Kidney glomerular epithelial cell (primary cell): ENCODE measurements at places on chromosomes 3 and 15.

DNA sequence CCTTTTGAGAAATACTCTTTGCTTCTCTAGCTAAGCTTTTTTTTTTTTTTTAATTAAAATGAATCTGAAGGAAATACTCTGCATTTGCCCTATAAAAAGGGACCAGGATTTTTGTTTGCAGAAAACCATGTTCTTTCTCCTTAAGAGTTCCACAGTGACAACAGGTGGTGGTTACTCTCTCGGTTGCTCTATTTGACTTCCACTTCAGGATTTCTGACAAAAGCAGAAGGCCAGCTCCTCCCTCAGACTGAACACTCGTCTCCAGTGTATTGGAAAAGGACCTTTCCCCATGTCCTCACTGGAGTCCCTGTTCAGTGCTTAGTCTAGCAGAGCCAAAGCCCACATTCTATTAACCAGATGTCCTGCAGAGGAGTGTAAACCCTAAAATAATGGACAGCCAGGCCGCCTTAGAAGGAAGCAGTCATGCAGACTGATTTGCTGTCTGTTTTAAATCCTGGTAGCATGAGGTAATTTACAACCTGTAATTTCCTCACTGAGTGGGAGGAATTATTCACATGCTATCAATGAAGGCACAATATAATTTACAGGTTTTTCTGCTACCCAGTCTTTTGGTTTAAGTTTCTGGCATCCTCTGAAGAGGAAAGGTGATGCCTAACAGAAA lies 599.3 kb downstream of the PYDC2 start:
- DNase-seq: peak; percentile 64

GRCh38 chr3:157999246-157999645 lies 107.0 kb downstream of the SHOX2 start:
- no peak for DNase-seq

DNA sequence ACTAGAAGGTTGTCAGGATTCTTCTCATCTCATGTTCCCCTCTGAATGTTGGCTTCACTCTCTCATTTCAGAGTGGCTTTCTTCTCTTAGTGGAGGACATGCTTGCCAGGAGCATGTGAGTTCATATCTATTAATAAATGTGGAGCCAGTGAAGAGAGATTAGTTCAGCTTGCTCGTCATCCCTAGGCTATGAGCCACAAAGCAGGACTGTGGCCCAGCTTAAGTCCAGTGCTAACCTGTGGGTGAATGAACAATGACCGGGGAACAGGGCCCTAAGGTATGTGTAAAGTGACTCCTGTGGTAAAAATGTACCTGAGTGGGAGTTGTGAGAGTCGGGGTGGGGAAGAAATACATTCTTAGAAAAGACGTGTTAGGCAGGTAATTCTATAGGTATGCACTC lies 96.9 kb upstream of the TBL1XR1 start:
- no peak for DNase-seq

DNA sequence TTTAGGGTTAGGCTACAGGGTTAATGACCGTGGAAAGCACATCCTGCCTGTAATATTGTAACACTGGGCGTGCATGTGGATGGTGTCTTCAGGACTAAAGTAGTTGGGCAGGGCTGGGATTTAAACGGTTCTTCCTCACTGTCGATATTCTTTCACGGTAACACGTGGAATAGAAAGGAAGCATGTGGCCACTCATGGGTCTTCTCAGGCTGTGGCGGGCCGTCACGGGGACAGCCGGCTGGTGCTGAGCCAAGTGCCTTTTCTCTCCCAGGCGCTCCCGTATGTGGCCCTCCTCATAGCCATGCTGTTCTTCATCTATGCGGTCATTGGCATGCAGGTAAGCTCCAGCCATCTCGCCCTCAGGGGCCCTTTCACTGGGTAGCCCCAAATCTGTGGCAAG lies 73.7 kb downstream of the CHDH start:
- no peak for DNase-seq

- peak; percentile 98 for DNase-seq
Observed at GRCh38 chr3:150319900-150320299, 88.2 kb upstream of the TSC22D2 start.

DNA sequence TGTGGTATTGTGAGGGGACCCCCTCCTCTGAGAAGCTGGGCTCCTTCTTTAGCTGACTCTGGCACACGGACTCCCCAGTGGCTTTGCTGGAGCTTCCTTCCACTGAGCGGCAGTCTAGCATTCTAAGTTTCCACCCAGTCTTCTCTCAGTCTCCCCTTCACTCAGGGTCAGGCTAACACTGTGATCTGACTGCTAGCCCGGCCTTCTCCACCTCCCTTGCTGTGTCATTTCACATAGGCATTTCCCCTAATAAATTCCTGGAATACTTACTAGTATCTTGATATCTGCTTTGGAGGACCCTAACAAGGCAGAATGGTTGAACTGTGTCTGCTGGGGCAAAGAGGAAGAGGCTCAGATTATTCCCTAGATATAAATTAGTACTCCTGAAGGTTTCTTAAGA lies 106.2 kb upstream of the THBS1 start:
- DNase-seq: no peak

GRCh38 chr3:104244680-104245220 lies 1122.0 kb upstream of the ALCAM start:
- no peak for DNase-seq

- DNase-seq: no peak
Observed at GRCh38 chr15:48041454-48041853, 79.3 kb upstream of the SLC24A5 start.

GRCh38 chr3:63343674-63344073 lies 65.6 kb downstream of the SYNPR start:
- peak; percentile 77 for DNase-seq

- DNase-seq: no peak
Observed at GRCh38 chr3:30751610-30752299, 142.7 kb downstream of the GADL1 start.

- DNase-seq: no peak
Observed at GRCh38 chr15:56917652-56918045, 795 bp upstream of the TCF12 start.

- DNase-seq: peak; percentile 64
Observed at GRCh38 chr3:64229903-64230302, 4.6 kb upstream of the PRICKLE2 start.

DNA sequence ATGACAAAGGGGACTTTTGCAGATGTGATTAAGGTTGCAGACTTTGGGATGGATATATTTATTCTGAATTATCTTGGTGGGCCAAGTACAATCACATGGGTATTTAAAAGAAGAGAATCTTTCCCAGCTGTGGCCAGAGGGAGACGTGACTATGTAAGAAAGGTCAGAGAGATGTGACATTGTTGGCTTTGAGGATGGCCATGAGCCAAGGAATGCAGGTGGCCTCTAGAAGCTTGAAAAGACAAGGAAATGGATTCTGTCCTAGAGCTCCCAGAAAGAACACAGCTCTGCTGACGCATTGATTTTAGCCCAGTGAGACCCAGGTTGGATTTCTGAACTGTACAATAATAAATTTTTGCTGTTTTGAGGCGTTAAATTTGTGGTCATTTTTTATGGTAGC lies 616.0 kb upstream of the TBL1XR1 start:
- DNase-seq: no peak

DNA sequence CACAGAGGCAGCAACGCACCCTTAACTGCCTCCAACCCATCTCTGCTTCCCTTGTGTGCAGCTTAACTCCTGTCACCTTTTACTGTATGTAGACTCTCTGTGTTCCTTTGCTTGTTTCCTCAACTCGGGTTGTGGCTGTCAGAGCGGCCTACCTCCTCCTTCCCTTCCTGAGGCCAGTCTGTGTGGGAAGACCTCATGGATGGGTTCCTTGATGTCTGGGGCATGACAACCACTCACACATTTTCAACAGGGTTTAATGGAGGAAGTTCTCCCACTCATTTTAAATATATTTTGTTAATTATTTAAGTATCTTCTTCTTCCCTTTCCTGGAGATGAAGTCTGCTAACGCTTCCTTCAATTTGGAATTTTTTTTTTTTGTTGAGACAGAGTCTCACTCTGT lies 1.8 kb upstream of the CSPG5 start:
- no peak for DNase-seq

- no peak for DNase-seq
Observed at GRCh38 chr3:121719423-121719822, 30.1 kb downstream of the GOLGB1 start.

GRCh38 chr3:71371282-71371681 lies 212.2 kb downstream of the FOXP1 start:
- DNase-seq: no peak

DNA sequence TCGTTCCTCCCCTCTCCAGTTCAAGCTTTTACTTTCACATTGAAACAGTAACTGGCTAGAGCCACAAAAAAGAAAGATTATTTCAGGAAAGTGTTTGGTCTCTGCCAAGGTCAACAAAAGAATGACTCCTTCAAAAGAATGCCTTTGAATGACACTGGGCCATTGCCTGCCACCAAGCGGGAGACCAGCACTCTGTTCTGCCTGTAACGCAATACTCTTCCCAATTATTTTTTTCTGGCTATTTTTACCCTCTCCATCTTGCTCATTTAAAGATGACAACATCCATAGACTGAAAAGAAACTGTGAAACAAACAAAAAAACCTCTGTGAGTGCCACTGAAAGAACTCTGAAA lies 37.3 kb downstream of the EHHADH start:
- no peak for DNase-seq

GRCh38 chr3:196706327-196706726 lies 5.7 kb downstream of the CEP19 start:
- no peak for DNase-seq

DNA sequence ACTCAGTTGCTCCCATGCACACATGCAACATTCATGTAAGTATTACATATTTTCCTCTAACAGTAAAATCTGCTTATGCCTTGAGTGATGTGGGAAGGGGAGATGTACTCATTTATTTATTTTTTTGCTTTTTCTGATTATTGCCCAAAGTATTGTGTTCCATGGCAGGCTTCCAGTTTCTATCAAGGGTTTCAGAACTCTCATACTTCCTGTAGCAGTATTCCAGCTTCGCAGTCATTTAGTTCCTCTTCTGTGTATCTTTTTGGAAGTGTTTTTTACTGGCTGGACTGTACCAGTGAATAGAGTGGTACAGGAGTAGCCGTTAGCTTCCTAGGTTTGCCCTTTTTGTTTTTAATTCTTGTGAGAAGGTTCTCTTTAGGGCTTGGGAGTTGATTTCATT lies 26.9 kb downstream of the RAB11A start:
- DNase-seq: no peak

DNA sequence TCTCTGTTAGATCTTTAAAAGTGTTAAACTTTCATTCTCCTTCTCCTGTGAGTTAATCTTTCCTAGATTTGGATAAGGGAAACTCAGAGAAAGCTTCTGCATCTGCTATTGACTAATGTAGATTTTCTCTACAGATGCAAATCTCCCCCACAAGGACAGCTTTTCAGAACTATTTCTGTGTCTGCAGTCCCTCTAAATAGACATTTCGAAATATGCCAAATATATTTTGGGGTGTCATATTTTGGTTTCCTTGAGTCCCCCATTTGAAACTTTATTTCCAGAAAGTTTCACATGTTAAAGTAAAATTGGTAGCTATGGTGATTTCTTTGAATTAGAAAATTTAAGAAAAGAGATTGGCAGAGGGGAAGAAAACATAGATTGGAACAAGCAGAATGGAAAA lies 852.3 kb upstream of the ALCAM start:
- no peak for DNase-seq

GRCh38 chr3:61980041-61980440 lies 393.3 kb downstream of the FEZF2 start:
- DNase-seq: peak; percentile 37

GRCh38 chr3:97981886-97982285 lies 9.7 kb upstream of the RIOX2 start:
- DNase-seq: peak; percentile 29

DNA sequence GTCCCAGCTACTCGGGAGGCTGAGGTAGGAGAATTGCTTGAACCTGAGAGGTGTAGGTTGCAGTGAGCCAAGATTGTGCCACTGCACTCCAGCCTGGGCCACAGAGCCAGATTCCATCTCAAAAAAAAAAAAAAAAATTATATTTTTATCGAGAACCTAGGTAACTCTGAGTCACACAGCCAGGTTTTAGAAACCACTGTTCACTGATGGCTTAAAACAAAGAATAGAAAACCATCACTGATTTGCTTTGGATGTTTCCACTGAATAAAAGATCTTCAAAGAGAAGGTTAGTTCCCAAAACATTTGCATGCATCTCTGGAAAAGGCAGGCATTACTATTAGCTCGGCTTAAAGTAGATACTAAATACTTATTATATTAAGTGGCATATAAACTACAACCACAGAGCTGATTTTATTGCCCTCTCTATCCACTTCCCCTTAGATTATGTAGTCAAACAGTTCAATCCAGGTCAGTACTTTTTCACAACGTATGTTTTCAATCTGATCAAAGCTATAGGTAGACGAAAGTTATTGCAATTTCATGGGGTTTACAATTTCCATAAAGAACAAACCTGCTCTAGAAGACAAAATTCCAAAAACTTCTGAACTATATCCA lies 1.4 kb downstream of the B4GALT4 start:
- DNase-seq: no peak
